ENCODE measurements at places on chromosomes 5 and 9.

- no peak for DNase-seq
Measured at GRCh38 chr9:35675204-35675603, 1.5 kb downstream of the CA9 start.

- no peak for DNase-seq
Measured at GRCh38 chr9:132487351-132487791, 77.4 kb downstream of the CFAP77 start.

- no peak for DNase-seq
Measured at GRCh38 chr5:153937661-153938060, 101.0 kb downstream of the FAM114A2 start.

- no peak for DNase-seq
Measured at GRCh38 chr5:132949136-132949535, 14.3 kb downstream of the AFF4 start.

Data from GM12864 (cell line).